Heart right ventricle (tissue), 16 donors: ENCODE measurements at places on chromosomes 1 and 21. TPM values are rescaled to one million over a fixed set of nuclear protein-coding genes. Genes with fewer than 3 reads are reported as not detected.
A peak's percentile ranks its signal among the peaks of the same experiment; 100 is the strongest.

Gene TMEM269
- not detected for total RNA-seq

DNA sequence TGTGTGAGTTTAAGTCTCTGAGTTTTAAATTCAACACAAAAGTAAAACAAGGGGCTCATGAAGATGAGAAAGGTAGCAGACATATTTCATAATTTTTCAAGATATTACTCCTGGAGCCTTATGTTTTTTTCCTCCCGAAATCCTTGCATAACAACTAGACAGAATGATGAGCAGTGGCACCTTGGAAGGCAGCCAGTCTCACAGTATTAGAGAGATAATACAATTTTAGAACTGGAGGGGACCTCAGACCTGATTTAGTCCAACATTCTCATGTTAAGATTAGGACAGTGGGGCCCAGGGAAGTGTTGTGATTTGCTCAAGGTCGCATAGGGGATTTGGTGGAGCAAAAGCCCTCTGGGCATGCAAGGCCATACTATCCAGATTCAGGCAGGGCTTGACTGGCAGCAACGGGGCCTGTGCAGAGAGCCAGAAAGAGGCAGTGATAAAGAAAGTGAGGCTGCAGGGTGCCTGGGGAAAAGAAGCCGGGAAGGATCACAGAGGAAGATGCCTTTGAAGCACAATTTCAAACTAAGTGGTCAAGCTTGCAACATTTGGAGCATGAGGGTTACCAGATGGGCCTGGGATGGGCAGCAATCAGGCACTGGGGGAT lies 31.4 kb upstream of the BCL9 start:
- peak; percentile 45 for DNase-seq

Gene RGS13
- total RNA-seq, result not detected

- no peak for DNase-seq
Measured at GRCh38 chr1:35062518-35063196, 16.5 kb upstream of the ZMYM1 start.

Gene ST6GALNAC5
- 1.3 TPM for total RNA-seq

- DNase-seq, result no peak
Measured at GRCh38 chr1:210739627-210740026, 394.3 kb downstream of the KCNH1 start.

DNA sequence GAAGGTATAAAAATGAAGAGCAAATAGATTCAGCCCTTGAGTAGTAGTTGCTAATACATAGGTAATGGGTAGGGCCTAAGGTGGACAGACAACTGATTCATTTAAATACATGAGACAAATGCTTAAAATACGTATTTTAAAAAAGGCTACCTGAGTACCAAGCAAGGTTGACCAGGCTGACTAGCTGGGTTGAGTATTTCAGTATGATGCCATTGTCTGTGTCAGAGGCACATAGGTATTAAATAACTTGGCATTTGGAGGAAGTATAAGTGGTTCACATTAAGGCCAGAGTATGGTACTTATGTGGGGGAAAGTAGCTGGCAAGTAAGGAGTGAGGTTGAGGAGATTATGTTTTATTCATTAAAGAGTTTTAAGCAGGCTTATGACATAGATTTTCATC lies 19.4 kb downstream of the NEK7 start:
- DNase-seq, result no peak

- no peak for DNase-seq
Measured at GRCh38 chr1:243562473-243562872, 287.6 kb downstream of the AKT3 start.

- DNase-seq, result no peak
Measured at GRCh38 chr1:155389826-155390225, 69.1 kb downstream of the RUSC1 start.
